ENCODE measurements at places on chromosomes 5 and 9. TPM values are rescaled to one million over a fixed set of nuclear protein-coding genes. Genes with fewer than 3 reads are reported as not detected.

The IFNK gene
- not detected for total RNA-seq

The SIGMAR1 gene
- total RNA-seq, result 15.6 TPM

The POC5 gene
- 16.0 TPM for total RNA-seq

The PPP3R2 gene
- total RNA-seq, result not detected

The NOL6 gene
- 15.6 TPM for total RNA-seq

The SNCAIP gene
- total RNA-seq, result not detected

The SPINK1 gene
- 0.21 TPM for total RNA-seq

The SCGB3A2 gene
- not detected for total RNA-seq

The NUDT12 gene
- total RNA-seq, result 1.4 TPM

The GIN1 gene
- total RNA-seq, result 4.7 TPM

The PRUNE2 gene
- total RNA-seq, result 0.31 TPM

The SPATA31E1 gene
- not detected for total RNA-seq

The NMRK1 gene
- 18.4 TPM for total RNA-seq
